ENCODE measurements at places on chromosomes 7 and 10.

GRCh38 chr10:47349516-47349915 lies 1.4 kb downstream of the RBP3 start:
- no peak for DNase-seq

- DNase-seq, result no peak
These were observed 47.9 kb downstream of the GALNT11 start for GRCh38 chr7:152073352-152073751.

DNA sequence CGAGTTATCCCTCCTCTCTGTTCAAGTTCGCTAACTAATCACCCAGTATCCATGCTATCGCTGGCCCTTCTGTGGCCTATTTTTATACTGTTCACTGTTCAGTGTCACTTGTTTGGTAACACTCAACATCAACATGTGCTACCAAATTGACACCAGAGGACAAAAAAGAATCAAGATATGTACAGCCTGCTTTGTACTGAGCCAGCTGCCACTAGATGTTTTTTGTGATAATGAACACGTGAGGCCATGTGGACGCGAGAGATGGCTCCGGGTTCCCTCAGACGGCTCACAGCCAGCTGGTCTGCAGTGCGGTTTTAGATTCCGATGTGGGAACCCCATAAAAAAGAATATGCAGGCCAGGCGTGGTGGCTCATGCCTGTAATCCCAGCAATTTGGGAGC lies 21.2 kb downstream of the CAV1 start:
- no peak for DNase-seq

DNA sequence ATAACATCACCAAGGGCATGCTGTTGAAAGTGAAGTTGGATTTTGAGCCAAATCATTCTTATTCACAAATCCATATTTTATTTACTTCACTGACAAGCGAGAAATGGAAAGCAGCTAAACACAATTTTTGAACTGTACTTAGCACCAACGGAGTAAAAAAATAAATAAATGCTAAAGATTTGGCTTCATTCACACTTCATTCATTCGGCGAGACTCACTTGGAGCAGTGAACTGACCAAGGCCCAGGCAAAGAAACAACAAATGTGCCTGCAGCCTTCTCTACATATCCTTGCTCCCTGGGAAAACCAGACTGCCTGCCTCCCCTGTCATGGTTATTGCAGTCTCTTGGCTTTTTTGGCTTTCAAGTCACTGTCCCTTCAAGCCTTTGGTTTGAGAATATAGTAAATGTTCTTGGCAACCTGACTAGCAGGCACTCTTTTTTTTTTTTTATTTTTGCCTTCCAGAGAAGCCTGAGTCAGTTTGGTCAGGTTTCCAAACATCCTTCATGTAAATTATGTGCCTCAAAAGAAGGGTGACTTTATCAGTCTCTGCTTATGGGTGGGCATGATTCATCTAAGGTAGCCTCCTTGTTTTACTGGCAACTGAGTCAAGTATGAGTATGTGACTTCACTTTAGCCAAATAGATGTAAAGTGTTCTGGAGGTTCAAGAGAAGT lies 177.6 kb upstream of the MEOX2 start:
- DNase-seq, result no peak

- no peak for DNase-seq
These were observed 362.0 kb downstream of the GPR37 start for GRCh38 chr7:124403587-124403986.
